Kidney (tissue), 22 donors: ENCODE measurements at places on chromosomes 2 and 18.

- no peak for DNase-seq
Observed at GRCh38 chr2:46663614-46664013, 184.2 kb downstream of the TMEM247 start.

GRCh38 chr18:61149786-61150185, 183.4 kb upstream of the CDH20 start:
- no peak for DNase-seq

GRCh38 chr2:48927355-48927754, 171.8 kb upstream of the LHCGR start:
- no peak for DNase-seq

GRCh38 chr2:2567776-2568175, 236.7 kb upstream of the MYT1L start:
- DNase-seq = no peak
